ENCODE measurements at places on chromosomes 5 and 9. TPM values are rescaled to one million over a fixed set of nuclear protein-coding genes. Genes with fewer than 3 reads are reported as not detected.

IFNA13 gene
- not detected for total RNA-seq

CBY3 gene
- not detected for total RNA-seq

SETX gene
- total RNA-seq = 57.8 TPM

BAAT gene
- total RNA-seq = 0.07 TPM

SPINK6 gene
- total RNA-seq = not detected
